Eye (tissue), 1 donor: ENCODE measurements at places on chromosomes 1 and 21.

GRCh38 chr1:45787905-45788304 is 15.5 kb upstream of the MAST2 start:
- no peak for DNase-seq

DNA sequence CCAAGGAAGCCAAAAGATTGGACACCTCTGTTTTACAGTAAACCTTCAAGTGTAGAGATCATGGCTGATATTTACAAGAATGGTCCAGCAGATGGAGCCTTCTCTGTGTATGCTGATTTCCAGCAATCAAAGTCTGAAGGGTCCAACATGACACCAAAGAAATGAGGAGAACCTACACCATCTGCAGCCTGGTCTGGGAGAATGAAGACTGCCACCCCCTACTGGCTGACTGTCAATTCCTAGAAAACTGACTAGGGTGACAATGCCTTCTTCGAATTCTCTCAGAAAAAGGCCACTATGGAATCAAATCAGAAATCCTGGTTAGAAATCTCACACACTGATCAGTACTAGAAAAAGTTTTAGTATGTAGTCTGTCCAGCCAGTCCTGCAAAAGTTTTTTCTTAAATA is 83.3 kb downstream of the CDC42BPA start:
- peak; percentile 52 for DNase-seq

- DNase-seq = no peak
These were observed 338.3 kb downstream of the LTN1 start for GRCh38 chr21:28654406-28654805.

- no peak for DNase-seq
These were observed 40.9 kb downstream of the LAMC2 start for GRCh38 chr1:183226963-183227362.

DNA sequence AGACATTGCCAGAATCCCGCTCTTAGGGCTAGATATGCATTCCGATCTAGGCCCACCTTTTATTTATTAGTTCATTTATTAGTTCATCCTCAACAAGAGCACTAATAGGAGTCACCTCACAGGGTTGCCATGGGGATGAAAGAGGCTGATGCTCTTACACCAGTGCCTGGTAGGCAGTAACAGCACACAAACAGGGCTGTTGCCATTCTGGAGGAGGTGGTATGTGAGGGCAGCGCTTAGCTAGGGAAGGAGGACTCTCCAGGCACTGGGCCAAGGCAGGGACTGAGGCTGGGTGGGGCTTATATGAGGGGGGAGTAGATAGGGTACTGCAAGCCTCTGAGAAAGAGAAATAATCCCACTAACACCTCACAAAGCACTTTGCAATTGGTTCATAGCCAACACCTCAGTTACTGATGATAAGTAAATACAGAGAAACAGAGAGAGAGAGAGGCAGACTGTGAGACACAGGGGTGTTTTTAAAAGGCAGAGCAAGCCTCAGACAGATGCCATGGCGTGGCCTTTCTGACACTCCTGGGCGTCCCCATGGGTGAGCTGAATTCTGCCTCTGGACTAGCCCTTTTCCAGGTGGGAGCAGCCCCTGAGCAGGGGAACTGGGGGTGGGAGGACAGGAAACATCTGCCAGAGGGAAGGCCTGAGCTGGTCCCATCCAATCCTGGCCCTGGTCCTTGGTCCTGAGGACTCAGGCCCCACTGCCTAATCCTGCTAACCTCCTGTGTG is 5.9 kb downstream of the FCGR2A start:
- DNase-seq = peak; percentile 24

DNA sequence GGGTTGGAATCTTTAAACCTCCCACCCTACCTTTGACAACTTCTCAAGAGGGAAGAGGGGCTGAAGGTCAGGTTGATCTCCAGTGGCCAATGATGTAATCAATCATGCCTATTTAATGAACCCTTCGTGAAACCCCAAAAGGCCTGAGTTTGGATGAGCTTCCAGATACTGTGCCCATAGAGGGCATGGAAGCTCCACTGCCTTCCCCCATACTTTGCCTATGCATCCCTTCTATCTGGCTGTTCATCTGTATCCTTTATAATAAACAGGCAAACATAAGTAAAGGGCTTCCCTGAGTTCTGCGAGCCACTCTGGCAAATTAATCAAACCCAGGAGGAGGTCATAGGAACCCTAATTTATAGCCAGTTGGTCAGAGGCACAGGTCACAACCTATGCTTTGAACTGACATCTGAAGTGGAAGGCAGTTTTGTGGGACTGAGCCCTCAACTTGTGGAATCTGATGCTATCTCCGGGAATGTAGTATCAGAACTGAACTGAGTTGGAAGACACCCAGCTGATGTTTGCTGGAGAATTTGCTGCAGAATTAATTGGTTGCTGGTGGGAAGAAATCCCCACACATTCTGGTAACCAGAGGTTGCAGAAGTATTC is 24.8 kb downstream of the S100A10 start:
- DNase-seq = no peak

DNA sequence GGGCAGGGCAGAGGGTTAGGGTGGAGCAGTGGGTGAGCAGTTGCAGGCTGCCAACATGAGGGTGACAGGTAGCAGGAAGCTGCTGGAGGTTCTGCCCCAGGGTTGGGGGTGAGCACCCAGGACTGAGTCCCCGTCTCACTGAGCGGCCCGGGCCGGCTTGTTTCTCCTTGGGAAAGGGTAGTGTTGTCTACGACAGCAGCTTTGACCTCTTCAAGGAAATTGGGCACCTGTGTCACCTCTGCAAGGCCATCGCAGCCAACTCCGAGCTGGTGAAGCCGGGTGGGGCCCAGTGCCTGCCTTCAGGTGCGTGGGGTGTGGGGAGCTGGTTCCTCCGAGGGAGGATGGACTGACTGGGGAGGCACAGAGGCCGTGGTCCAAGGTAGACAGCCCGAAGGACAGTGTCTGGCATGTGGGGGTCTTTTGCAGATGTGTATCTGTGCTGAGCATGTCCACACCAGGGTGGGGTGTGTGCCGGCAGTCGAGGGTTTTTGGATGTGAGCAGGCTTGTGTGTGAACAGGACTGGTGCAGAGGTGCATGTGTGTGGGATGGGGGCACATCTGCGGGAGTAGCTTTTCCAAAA is 51.9 kb downstream of the DISP3 start:
- DNase-seq = no peak

DNA sequence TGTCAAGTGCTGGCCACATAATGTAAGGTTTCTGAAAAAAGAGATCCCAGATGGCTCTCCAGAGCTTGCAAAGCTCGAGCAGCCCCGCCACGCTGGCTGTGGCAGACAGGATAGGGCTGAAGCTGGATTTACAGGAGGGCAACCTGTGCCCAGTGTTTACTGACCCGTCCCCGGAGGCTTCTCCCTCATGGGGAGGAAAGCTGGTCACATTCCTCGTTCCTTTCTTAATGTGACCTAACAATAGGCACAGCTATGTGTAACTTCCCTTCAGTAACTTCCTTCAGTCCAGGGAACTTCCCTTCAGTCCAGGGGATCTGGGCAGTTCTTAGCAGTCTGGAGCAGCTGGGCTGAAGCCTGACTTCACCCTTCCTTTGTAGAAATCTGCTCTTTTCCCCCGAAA is 7.7 kb downstream of the SLFNL1 start:
- DNase-seq = no peak

DNA sequence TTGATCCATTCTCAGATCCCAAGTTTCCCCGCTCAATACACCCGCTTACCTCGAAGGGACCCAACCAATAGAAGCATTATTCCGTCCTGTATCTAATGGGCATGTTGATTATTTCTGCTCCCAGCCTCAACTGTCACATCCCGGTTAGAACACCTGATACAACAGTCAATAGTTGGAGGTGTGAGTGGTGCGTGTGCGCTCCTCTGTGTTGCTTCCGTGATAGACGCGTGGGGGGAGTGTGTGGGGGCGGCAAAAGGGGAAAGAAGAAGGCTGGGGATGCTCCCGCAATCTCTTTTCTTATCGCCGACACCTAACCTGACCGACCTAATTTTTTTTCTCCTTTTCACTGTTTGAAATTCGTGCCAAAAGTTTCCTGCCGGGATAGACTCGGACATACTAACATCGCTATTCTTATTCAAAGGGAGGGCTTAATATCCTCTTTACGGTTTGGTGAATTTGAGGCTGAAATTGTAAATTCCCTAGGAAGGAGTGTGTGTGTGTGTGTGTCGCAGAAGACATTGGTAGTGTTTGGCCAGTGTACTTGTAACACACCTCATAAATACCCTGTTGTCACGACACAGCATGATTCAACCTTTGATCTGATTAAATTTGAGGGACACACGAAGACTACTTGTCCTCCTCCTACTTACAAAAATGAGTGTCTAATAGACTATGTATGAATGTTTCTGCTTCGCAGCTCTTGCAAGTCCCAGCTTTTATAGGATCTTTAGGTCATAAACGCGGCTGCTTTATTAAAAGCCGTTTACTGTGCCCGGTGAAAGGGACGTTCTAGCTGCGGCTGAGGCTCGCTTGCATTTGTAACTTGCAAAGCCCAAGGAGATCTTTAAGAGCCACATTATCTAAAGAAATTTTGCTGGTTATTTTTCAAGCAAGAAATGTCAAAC is 1.5 kb upstream of the PROX1 start:
- DNase-seq = peak; percentile 81

DNA sequence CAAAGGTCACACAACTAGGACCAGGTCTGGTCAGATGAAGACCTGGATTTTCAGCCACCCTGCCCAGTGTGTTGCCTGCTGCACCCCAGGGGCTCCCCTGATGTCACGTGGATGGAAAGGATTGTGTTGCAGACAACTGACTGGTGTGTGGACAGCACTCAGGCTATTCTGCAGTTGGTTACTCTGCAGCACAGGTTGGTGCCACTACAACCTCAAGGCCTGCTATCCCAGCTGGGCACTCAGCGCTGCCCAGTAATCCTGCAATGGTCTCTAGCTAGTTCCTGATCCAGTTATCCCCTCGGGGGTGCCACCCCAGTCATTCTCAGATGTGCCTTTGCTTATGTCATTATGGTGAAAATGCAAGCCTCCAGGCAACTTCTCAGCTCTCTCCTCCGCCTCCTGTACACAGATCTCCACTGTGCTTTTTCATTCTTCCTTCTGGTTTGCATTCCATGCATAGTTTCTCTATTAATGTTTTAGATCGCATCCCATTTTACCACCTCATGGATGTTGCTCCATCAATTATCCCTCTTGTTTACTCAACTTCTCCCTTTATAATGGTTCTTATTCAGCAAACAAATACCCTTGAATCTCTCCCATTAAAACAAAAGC is 503.2 kb upstream of the CAMK1G start:
- no peak for DNase-seq

- DNase-seq = no peak
These were observed 548.6 kb downstream of the LTN1 start for GRCh38 chr21:28444111-28444510.

GRCh38 chr1:40784141-40784770 is 669 bp downstream of the KCNQ4 start:
- peak; percentile 57 for DNase-seq

DNA sequence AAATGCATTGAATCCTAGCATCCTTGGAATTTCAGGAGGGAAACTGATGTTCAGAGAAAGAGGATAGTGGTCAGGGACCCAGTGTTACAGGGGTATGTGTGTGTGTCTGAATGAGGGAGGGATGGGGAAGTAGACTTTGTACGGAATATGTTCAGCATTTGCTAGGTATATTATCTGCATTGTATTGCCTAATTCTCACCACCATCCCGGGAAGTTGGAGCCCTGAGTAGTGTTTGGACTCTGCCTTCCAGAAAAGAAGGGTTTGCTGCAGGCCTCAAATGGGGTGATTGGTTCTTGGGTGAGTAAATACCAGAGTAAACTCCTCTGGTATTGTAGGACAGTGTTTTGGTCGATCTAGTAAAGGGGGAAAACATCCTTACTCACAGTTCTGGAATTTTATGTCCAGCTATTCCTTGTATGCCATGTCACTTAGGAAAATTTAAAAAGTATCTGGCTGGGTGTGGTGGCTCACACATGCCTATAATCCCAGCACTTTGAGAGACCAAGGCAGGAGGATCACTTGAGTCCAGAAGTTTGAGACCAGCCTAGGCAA is 7.1 kb upstream of the ZNF496 start:
- no peak for DNase-seq

- DNase-seq = no peak
These were observed 2.3 kb upstream of the ITGA10 start for GRCh38 chr1:145912128-145912641.

GRCh38 chr1:25560001-25560400 is 16.6 kb downstream of the LDLRAP1 start:
- DNase-seq = no peak

DNA sequence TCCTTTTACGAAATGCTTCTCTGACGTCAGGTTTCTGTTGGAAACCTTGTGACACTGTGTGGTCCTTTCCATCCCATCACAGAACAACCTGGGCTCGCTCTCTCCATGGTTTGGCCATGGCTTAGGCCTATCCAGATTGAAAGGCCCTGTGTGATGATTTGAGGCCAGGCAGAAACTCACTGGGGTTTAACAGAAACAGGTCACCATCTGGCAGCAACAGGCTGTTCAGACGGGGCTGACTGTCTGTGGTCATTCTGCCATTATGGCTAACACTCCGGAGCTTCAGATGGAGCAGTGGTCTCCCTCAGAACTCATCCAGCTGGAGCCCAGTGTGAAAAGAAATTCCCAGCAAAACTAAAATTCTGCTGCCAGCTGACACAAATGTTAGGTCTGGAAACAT is 9.3 kb downstream of the PLEKHM2 start:
- DNase-seq = peak; percentile 42

GRCh38 chr1:37765916-37766664 is 1.2 kb upstream of the EPHA10 start:
- DNase-seq = peak; percentile 30

- DNase-seq = peak; percentile 56
These were observed 863 bp downstream of the FH start for GRCh38 chr1:241518476-241519307.

DNA sequence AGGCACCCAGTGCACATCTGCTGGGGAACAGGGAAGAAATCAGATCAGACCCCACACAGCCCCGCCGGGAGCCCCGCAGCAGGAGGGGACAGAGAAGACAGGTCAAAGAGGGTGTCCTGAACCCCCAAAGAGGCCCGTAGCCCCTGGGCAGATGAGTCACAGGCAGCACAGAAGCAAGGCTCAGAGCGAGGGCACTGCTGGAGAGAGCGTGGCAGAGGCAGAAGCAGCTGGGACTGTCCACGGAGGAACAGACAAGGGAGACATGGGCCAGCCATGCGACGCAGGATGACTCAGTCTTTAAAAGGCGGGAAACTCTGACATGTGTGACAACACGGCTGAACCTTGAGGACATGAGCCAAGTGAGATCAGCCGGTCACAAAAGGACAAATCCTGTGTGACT is 14.5 kb upstream of the PRDM16 start:
- DNase-seq = no peak

GRCh38 chr1:233412812-233413211 is 85.3 kb downstream of the MAP3K21 start:
- no peak for DNase-seq

DNA sequence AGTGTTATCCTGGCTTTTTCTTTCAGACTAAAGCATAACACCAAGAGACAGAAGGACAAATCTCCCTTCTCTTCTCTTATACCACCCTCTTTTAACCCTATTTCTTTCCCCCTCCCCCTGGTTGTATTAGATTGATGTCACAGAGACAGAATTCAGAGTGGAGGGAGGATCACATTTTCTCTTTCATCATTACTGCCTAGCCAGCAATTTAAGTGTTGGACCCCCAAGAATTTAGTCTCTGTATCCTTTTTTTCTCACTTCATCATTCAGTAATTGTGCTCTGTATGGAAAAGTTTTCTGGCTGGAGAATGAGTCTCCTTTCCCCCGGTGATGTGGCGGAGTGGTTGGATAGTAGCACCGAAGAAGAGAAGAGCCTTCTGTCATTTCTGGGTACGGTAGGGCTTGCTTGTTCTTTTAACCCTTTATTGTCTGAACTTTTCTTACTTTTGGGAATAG is 124.8 kb downstream of the CLEC20A start:
- DNase-seq = peak; percentile 80
